Stimulated activated CD4-positive, alpha-beta T cell treated with anti-CD3 and anti-CD28 coated beads, Interleukin-4, amount 100 ng/mL, for 48 hours (primary cell): ENCODE measurements at places on chromosomes 11 and 22.
A peak's percentile ranks its signal among the peaks of the same experiment; 100 is the strongest.

DNA sequence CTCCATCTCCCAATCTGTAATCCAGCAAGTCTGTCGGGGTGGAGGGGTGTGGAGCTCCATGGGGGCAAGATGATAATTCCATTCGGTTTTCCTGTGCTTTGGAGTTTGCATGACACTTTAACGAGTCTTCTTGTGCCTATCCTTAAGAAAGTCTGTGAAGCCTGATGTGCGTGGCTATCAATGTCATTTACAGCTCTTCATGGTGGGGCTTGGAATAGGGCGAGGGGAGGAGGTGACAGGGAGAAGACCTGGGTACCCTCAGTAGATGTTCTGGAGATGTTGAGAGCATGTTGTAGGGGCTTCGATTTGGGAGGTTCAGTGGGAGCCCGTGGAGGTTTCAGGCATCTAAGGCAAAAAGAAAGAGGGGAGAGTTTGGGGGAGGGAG, 579 bp upstream of the PHLDB1 start:
- DNase-seq, result no peak

DNA sequence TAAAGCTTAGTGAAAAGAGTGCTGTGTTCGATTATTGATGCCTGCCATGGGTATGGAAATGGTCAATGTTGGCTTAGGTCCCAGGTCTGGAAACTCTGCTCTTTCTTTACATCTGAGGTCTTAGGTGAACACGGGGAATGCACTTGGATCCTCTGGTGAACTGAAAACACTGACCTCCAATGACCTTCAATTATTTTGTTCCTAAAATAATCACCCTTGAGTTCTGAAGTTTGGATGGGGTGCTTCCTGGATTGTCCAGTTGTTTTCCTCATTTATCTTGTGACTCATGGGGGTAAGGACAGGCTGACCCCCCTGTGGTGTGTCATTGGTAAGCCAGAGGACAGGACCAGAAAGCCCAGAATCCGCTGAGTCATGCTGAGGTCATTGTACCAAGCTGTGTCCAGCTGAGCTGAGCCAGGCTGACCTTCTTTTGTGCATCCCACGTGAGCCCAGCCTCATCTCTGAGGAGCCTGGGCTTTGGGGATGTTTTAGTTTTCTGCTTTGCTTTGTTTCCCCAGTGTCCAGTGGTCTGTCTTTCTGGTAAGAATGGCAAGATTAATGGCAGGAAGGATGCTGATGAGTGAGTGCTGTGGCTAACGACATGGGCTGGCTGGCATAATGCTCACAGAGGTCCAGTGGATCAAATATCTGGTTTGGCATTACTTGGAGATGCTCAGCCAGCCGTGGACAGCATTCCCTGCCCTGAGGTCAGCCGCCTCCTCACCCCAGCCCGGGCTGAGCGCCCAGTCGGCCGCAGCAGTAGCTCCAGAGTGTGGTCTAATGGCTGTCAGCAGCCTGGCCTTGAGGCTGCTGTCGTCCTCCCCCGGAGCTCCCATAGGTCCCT, 35.6 kb downstream of the AMPD3 start:
- DNase-seq, result no peak

- peak; percentile 55 for DNase-seq
Measured at GRCh38 chr22:19986410-19987341, 29.9 kb downstream of the ARVCF start.

DNA sequence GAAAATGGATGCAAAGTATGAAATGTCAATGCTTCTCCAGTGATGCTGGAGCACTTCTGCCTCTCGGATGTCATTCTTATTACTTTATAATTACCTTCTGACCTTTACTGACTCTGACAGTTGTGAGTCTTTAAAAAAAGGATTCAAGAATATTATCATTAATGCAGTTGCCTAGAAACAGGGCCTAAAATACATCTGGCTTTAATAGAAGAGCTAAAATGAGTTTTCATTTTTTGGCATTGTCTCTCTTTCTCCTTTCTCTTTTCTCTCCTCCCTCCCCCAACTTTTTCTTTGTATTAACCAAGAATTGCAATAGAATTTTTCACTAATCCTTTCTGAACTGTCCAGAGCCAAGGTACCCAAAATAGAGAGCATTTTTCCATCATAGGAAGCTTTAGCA, 45.9 kb downstream of the FDX1 start:
- no peak for DNase-seq

GRCh38 chr22:33844273-33844672, 76.0 kb downstream of the LARGE1 start:
- DNase-seq, result no peak

- DNase-seq, result no peak
Measured at GRCh38 chr11:82080160-82080559, 653.5 kb downstream of the FAM181B start.

DNA sequence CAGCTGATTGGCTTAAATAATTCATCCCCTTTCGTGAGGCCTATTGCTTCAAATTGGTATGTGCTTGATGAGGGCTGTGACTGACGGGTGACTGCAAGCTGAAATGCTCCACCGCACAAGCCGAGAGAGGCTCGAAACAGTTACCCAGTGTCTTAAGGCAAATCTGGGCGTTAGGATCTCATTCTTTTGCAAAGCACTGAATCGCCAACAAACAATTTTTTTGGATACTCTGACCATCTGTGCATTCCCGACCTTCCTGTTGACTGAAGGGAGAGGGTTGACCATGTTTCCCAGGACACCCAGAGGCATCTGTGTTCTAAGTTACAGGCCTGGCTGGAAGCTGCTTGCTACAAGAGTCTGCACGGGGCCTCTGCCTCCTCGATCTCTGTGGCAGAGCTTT, 32.1 kb downstream of the CACNG2 start:
- DNase-seq, result no peak

GRCh38 chr11:59358595-59358994, at the start of gene OR5AN1:
OR5AN1 (plus strand) TSS chr11:59358895; CDS start chr11:59364459, 5,564 bp downstream.
- DNase-seq, result no peak

DNA sequence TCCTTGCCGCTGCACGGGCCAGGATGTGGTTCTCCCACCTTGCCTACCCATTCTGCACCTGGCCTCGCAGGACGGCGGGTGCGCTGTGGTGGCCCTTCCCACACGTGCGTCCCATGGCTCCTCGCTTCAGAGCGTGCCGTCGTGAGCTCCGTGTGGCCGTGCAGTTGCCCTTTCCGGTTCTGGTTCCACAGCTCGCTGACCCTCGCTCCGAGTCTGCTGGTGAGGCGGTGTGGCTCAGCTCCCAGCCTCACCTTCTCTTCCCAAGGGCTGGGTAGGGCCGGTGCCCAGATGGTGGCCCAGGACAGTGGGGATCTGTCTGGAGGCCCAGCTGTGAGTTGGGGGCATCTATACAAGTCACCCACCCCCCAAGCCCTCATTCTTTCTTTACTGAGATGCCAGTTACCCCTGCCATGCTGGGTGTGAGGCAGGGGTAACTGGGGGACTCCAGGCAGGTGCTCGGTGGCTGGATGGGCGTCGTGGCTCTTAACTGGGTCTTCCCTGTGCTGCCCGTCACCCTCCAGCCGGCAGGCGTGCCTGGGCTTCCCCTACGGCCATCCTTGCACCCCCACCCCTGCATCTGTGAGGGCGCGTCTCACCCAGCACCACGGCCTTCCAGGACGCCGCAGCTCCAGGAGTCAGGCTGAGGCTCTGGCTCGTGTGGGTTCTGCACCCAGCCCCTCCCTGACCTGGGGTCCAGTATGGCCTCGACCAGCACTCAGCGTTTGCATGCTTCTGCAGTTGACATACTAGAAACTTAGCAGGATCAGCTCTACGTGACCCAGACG, 395.2 kb downstream of the TBC1D22A start:
- DNase-seq, result no peak

GRCh38 chr11:117039900-117040299, 58.3 kb downstream of the SIK3 start:
- no peak for DNase-seq
